Vagina (tissue), 2 donors: ENCODE measurements at places on chromosomes 4 and X. TPM values are rescaled to one million over a fixed set of nuclear protein-coding genes. Genes with fewer than 3 reads are reported as not detected.

Gene HADH
- total RNA-seq, result 30.9 TPM

Gene GPR173
- 2.2 TPM for total RNA-seq

Gene LANCL3
- 2.5 TPM for total RNA-seq

Gene ADAM29
- total RNA-seq, result not detected

GRCh38 chrX:23954396-23954795 lies 46.6 kb downstream of the CXorf58 start:
- H3K4me1 ChIP-seq, result no peaks in the 10 kb centered on the region
- no peak overlapping the region for H3K4me3 ChIP-seq
- no peaks in the 10 kb centered on the region for H3K27me3 ChIP-seq
- no peak overlapping the region for H3K27ac ChIP-seq
- H3K36me3 ChIP-seq, result no peaks in the 10 kb centered on the region

GRCh38 chrX:48719958-48720357 lies 23.4 kb downstream of the SUV39H1 start:
- no peaks in the 10 kb centered on the region for H3K36me3 ChIP-seq
- H3K27ac ChIP-seq, result no peak overlapping the region
- H3K27me3 ChIP-seq, result no peaks in the 10 kb centered on the region
- H3K4me1 ChIP-seq, result no peaks in the 10 kb centered on the region
